Calu3 (cell line): ENCODE measurements at places on chromosomes 6 and 20. TPM values are rescaled to one million over a fixed set of nuclear protein-coding genes. Genes with fewer than 3 reads are reported as not detected.

DNA sequence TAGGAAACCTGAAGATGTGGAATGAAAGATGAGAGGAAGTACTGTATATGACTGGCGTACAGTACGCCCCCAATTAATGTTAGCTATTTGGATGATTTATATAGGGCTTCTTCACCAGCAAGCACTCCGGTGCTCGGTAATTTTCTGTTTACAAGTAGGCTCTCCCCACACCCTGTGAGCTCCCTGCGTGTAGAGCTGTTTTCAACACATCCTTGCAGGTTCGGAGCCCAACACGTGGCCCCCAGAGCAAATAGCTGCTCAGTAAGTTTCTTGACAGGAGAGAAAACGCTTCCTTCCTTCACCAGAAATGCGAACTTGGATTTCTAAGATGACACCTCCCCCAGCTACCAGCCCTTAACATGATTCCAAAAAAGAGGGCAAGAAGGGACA lies 1.2 kb upstream of the RAB22A start:
- H3K27me3 ChIP-seq = no peaks in the 10 kb centered on the region
- H3K4me1 ChIP-seq = peaks cover 21% of the 10 kb centered on the region
- DNase-seq = no peak
- peak overlapping the region; percentile 91 for H3K4me3 ChIP-seq
- peak overlapping the region; percentile 76 for H3K27ac ChIP-seq

Gene SIRPD
- not detected in 2 replicates for total RNA-seq

GRCh38 chr6:105900125-105900937 lies 185.8 kb upstream of the PRDM1 start:
- H3K4me3 ChIP-seq = no peak overlapping the region
- DNase-seq = no peak
- no peaks in the 10 kb centered on the region for H3K36me3 ChIP-seq
- no peaks in the 10 kb centered on the region for H3K27me3 ChIP-seq
- no peak overlapping the region for H3K27ac ChIP-seq

DNA sequence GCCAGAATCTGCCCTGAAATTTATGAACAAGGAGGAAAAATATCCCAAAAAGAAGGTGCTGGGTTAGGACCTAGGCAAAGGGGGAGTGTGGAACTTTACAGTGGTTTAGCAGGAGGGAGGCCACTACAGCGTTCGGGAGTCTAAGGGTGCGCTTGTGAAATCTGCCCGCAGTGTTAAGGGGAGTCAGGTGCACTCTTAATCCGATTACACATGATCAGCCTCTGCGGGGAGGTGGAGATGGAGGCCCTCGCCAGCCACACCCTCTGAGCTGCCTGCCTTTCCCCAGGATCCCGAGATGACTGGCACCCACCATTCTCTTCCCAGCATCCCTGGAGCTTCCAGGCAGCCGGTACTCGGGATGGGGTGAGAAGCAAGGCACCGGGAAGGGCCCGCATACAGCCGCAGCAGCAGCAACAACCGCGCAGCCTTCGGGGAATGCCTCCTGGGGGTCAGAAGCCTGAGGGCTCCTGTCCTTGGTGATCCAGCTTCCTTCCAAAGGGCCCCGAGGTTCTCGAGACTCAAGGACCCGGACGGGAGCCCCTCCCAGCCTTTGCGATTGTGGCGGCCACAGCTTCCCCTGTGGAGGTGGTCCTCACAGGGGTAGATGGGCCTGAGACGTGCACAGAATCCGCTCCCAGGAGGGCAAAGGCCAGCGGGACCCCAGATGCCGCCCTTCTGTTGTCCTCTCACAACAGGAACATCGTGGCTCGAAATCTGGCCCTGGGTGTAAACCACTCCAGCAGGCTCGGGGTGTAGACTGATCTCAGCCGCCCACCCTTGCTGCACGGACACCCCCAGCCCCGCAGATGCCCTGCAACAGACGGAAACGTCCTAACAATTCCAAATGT lies 57.3 kb upstream of the CST7 start:
- H3K27me3 ChIP-seq = no peaks in the 10 kb centered on the region
- H3K27ac ChIP-seq = no peak overlapping the region
- no peak for DNase-seq

DNA sequence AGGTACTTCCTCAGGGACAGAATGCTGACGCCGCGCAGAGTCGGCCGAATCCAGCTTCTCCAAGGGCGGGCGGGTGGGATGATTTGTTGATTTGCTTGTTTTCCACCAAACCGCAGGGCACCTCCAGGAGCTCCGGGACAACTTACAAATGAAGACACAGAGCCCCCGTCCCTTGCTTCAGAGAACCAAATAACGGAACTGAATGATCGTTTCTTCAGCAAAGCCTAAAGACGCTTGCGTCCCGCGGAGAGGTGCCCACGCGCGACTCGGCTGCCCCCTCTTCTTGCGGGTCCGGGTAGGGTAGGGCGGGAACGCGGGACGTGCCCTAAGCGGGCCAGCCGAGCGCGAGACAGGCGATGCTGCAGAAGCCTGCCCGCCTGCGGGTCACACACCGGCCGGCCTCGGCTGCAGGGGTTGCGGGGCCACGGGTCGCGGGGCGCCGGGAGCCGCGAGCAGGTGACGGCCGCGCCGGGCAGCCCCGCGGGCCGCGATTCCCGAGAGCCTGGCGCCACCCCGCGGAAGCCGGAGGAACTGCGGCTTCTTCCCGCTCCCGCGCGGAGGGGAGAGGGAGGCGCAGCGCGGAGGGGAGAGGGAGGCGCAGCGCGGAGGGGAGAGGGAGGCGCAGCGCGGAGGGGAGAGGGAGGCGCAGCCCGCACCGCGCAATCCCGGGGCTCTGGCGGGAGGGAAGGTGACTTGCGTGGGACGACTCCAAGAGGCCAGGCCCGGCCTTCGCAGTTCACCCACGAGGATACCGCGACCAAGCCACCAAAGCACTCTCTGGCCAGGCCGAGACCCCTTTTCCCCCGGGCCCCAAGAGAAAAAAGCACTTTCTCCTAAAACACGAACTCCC lies 7.7 kb upstream of the FOXF2 start:
- DNase-seq = peak; percentile 79
- H3K36me3 ChIP-seq = no peaks in the 10 kb centered on the region
- H3K4me1 ChIP-seq = no peaks in the 10 kb centered on the region
- peak overlapping the region; percentile 28 for H3K4me3 ChIP-seq
- no peak overlapping the region for H3K27ac ChIP-seq
- H3K27me3 ChIP-seq = peaks cover 65% of the 10 kb centered on the region

- no peaks in the 10 kb centered on the region for H3K36me3 ChIP-seq
- no peak for DNase-seq
- H3K27ac ChIP-seq = no peak overlapping the region
- H3K4me1 ChIP-seq = no peaks in the 10 kb centered on the region
- no peak overlapping the region for H3K4me3 ChIP-seq
- H3K27me3 ChIP-seq = peaks cover 88% of the 10 kb centered on the region
Measured at GRCh38 chr20:43831481-43832065, 83.1 kb upstream of the TOX2 start.

- no peaks in the 10 kb centered on the region for H3K27me3 ChIP-seq
- no peaks in the 10 kb centered on the region for H3K36me3 ChIP-seq
- H3K4me3 ChIP-seq = no peak overlapping the region
- no peaks in the 10 kb centered on the region for H3K4me1 ChIP-seq
Measured at GRCh38 chr6:119043265-119043664, 35.2 kb downstream of the FAM184A start.

DNA sequence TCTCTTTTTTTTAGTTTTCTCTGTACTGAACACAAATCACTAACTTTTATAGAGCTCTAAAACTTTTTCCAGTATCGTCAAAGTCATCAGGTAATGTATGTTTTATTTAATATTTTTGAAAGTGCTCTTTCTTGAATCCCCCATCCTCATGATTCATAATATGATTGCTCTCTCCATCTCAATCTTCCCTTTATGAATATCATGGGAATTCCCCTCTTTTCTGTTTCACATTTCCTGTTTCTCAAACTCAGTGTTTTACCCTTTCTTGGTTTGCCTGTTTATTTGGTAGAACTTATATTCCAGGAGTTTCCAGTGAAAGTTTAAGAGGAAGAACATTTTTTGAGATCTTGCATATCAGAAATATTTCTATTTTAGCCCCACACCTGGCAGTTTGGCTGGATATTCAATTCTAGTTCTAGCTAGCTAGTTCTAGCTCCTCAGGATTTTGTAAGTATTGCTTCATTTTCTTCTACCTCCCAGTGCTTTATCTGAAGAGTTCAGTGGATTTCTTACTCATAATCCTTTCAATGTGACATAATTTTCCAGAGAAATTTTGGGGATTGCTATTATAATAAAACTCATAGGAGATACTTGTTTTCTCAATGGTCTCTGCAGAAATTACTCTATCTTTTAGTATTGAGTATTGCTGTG lies 6.1 kb upstream of the C6orf58 start:
- H3K27ac ChIP-seq = peak overlapping the region; percentile 23
- no peaks in the 10 kb centered on the region for H3K36me3 ChIP-seq
- H3K4me3 ChIP-seq = peak overlapping the region; percentile 8
- peaks cover 32% of the 10 kb centered on the region for H3K4me1 ChIP-seq
- H3K27me3 ChIP-seq = no peaks in the 10 kb centered on the region
- no peak for DNase-seq

Gene ZFP57
- total RNA-seq = 0.83 TPM in 1 of 2 replicates, not detected in the other

DNA sequence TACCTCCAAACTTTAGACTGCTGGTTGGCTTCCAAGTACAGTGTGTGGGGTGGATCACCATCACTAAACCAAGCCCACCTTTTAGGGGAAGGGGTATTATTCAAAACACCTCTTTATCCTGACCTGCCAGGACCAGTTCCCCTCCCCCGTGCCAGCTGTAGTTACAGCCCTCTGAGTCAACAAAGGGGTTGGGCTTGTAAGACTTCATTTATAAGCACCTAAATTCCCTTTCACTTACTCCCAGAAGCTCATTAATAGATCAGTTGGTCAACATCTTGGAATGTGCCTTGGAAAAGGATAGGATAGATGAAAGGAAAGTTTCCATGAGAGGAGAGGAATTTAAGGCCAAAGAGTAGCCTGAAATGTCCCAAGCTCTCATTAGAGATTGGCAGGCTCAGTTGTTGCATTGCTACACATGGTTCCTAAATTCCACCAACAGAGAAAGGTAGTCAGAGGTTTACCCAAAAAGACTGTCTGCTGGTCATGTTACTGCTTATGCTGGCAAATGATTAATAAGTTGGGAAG lies 59.2 kb downstream of the TNFAIP3 start:
- peak; percentile 32 for DNase-seq
- no peak overlapping the region for H3K4me3 ChIP-seq
- H3K27ac ChIP-seq = no peak overlapping the region
- peaks cover 4% of the 10 kb centered on the region for H3K36me3 ChIP-seq
- H3K27me3 ChIP-seq = no peaks in the 10 kb centered on the region

DNA sequence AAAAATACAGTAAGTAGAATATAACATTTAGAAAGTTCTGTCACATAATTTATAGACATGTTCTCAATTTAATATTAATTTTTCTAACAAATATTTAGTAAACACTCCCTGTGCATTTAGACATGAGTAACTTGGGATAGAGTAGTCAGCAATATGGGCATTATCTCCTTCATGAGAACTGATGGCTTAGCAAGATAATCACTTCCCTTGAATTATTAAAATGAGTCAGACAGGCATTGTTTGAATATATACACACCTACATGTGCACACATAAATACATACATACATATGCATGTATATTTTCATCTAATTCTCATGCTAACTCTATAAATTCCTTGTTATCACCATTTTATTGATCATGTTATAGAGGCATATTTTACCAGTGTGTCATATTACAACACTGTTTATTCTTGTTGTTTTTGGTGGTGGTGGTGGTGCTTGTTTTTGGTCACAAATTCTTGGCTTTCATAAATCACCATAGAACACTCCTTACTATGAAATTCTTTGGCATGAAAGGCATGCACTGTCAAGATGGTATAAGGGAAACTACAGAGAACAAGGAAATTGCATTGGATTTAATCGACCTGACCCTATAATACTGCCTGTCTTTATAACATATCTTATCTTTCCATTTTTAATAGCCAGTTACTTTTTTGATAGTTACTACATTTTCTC lies 434.5 kb upstream of the MANEA start:
- no peaks in the 10 kb centered on the region for H3K27me3 ChIP-seq
- no peak overlapping the region for H3K27ac ChIP-seq
- no peak overlapping the region for H3K4me3 ChIP-seq
- no peaks in the 10 kb centered on the region for H3K36me3 ChIP-seq
- DNase-seq = peak; percentile 1

Gene ZFP64
- total RNA-seq = 22.6 and 25.6 TPM in 2 replicates

Gene TENT5A
- 9.7 and 17.4 TPM in 2 replicates for total RNA-seq

GRCh38 chr6:31614684-31615578 lies at the start of gene AIF1:
Gene AIF1, plus strand, starts transcription at chr6:31615234. Its CDS starts 96 bp downstream, at chr6:31615330.
- H3K27me3 ChIP-seq = peaks cover 51% of the 10 kb centered on the region
- no peak within 1 kb of the TSS for H3K4me3 ChIP-seq
- peaks cover 2% of the 10 kb centered on the region for H3K36me3 ChIP-seq
- no peaks in the 10 kb centered on the region for H3K4me1 ChIP-seq
- DNase-seq = no peak

DNA sequence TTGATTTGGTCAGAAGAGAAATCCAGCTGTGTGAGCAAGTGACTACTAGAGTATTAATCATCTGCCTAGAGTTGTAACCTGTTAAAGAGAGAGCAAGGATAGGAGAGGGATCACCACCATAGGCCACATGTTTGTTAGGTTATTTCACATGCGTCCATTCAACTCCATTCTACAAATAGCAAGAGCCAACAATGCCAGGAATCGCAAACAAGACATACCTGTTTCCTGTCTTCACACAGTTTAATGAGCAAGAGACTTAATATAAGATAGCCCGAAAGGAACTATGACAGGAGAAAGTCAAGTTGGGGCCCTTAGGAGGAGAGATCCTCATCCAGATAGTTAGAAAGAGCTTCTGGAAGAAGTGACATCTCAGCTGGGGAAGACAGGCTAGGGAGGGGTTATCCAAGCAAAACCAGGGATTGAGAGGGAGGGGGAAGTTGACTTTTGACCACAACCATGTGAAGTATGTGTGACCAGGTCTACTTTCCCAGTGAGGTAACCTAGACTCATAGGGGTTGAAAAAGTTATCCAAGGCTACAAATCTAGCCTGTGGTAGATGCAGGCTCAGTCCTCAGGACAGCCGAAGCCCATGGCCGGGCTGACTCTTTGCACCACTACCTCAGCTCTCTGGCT lies 147.4 kb downstream of the ALDH8A1 start:
- no peak for DNase-seq
- no peak overlapping the region for H3K4me3 ChIP-seq
- no peak overlapping the region for H3K27ac ChIP-seq
- no peaks in the 10 kb centered on the region for H3K36me3 ChIP-seq

GRCh38 chr20:60000271-60001042 lies 42.2 kb downstream of the CDH26 start:
- H3K27me3 ChIP-seq = no peaks in the 10 kb centered on the region
- no peak overlapping the region for H3K4me3 ChIP-seq
- no peaks in the 10 kb centered on the region for H3K36me3 ChIP-seq
- peaks cover 13% of the 10 kb centered on the region for H3K4me1 ChIP-seq

Gene BTBD3
- 29.6 and 38.2 TPM in 2 replicates for total RNA-seq
